Activated T-cell treated with anti-CD3 and anti-CD28 coated beads, Interleukin-2, amount 50 U/mL, for 4 hours (primary cell): ENCODE measurements at places on chromosomes 16 and 17. TPM values are rescaled to one million over a fixed set of nuclear protein-coding genes. Genes with fewer than 3 reads are reported as not detected.

The GRAPL gene
- 2.0 TPM for total RNA-seq

The WSCD1 gene
- 0.38 TPM for total RNA-seq

- DNase-seq: no peak
Observed at GRCh38 chr17:4357671-4358070, 8.8 kb downstream of the UBE2G1 start.

DNA sequence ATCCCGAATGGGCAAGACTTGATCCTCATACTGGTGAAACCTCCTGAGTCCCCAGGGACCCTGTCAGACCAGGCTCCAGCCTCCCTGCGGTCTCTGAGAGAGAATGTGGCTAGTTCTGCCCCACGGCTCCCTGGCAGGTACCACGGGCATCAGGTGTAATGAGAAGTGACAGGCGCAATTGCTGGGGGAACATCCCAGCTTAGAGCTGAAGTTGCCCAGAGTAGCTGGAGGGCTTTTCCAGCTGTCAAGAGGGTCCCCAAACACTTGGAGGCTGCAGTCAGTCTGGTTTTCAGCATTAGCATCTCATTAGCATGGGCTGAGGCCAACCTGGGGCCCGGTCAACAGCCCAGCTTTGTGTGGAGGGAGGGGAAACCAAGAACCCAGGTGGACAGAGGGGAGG is 100.0 kb upstream of the TMEM132E start:
- no peak for DNase-seq

DNA sequence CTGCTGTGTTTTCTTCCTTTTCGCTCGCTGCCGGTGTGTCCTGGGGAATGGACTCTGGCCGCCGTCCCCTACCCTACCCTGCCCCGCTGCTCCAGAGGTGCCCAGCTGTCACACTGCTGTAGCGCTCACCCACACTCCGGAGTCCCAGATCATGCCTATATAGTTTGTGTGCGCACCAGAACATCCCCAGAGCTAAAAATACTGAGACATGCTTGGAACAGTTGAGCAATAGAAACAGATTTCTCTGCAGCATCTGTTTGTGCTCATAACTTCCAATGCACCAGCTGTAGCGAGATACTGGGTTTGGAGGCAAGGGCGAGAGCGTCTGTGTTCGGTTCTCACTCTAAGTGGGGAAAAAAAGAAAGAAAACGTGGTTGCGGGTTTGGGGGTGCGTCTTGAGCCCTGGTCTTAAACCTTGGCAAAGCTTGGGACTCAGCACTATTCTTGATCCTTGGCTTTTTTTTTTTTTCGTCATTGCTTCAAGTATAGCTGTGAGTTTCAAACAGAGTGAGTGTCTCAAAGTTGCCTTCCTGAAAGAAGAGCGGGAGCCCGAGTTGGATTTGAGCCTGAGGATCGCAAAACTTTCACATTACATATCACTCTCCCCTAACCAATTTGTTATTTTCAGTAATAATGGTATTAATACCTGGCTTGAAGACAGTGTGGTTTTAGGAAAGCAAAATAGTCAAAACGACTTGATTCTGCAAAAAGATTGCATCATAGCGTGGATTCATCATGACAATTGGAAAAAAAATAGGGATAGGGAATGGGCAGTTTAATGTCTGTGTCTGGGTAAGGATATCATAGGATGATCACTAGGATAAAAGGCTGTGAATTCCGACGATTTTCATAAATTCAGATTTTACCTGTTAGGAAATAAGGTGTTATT is 621 bp downstream of the KCNJ2 start:
- DNase-seq: no peak

DNA sequence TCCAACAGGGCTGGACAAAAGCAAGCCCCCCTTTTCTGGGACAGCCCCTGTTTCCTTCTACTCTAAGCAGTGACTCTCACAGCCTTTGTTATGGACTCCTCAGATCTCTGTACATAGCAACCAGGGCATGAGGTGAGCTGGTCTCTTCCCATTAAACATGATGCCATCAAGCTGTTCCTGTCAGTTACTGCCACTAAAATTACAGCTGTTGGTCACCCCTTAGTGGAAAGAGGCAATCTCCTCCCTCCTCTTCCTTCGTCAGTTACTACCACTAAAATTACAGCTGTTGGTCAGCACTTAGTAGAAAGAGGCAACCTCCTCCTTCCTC is 95.2 kb upstream of the SMIM36 start:
- DNase-seq: no peak

GRCh38 chr17:62618647-62619416 is 8.6 kb upstream of the MRC2 start:
- no peak for DNase-seq

- DNase-seq: no peak
Observed at GRCh38 chr17:19284005-19284959, 47.1 kb downstream of the EPN2 start.
